ENCODE measurements at places on chromosomes 12 and 14.

- DNase-seq, result no peak
Observed at GRCh38 chr12:13628067-13628466, 353.3 kb downstream of the GRIN2B start.

GRCh38 chr14:66881596-66881995, 307.6 kb upstream of the GARIN2 start:
- DNase-seq, result no peak

DNA sequence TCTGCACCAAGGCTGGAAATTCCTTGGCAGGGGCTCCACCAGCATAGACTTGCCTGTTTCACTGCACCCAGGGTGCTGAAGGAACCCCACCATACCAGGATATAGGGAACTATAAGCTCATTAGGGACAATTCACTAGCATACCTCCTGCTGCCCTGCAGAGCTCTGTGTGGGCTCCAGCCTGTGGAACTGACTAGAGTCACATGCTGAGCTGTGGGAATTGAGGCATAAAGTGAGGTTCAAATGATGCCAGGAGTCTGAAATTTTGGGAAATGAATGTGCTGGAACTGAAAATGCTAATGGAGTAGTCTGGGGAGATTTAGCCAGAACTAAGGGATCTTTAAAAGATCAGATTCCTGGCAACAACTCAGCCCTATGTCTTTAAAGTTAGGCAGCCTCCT, 7.3 kb upstream of the EMP1 start:
- no peak for DNase-seq

DNA sequence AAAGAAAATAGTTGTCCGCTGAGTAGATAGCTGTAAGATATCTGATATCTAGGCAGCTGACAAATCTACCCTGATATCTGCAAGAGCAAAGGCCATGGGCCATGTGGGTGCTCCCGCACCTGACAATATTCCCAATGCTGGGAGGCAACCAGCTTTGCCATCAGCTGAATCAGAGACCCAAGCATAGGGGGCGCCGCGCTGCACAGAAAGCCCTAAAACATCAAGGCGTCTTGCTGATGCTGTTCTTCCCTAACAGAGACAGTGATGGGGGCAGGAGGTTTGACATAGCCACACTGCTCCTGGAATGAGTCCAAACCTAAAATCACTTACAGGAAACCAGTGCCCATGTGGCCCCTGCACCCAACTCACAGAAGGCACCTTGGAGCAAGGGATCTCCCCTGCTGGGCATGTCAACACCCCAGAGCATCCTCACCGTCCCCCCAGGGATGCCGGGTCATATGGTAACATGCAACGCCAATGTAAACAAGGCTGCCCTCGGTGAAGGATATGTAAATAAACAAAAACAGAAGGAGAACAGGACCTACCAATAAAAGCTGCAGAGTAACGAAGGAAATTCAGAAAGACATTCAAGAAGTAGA, 199.5 kb downstream of the TMEM132D start:
- DNase-seq, result no peak

- DNase-seq, result no peak
Observed at GRCh38 chr12:116458492-116458891, 100.7 kb upstream of the MAP1LC3B2 start.

DNA sequence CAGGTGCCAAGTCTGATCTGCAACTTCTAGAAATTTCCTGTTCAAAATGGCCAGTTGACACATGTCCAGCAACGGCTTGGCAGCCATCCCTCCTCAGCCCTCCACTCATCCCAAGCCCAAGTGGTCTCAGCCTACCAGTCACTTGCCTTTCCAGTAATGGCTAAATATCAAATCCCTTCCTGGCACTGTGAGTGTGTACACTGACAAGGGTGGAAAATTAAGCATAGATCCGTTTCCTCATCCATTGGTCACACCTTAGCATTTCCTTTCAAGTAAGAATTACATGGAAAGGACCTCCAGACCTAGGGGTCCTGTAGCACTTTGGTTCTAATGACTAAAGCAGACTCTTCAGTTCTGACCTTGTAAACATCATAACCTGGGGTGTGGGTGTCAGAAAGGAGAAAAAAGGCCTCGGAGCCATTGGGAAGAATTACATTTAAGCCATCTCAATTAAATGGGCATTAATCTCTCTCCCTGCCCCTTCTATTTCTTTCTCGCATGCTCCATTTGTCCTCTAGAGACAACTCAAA, 15.4 kb downstream of the LLPH start:
- no peak for DNase-seq

DNA sequence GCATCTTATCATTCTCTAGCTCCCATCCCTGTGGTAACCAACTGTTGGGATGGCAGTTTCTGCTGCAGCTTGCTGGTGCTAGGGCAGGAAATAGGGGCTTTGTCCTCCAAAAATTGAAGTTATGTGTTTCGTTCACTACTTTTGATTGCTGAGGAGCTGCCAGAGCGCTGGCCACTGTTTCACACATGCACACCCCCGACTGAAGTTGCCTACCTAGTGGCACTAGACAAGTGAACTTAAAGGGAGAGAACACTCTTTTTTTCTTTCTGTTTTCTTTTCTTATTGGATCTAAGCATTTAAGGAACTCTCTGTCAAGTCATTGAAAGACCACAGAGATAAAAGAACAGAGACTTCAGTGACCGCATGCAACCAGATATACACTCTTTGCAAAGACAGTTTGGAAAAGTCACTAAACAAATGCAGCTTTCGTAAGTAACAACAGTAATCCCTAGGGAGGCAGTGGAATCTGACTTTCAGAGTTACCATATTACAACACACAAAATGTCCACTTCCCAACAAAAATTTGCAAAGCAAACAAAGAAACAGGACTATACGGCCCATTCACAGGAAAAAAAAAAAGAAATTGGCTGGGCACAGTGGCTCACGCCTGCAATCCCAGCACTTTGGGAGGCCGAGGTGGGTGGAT, 12.0 kb downstream of the TFCP2 start:
- no peak for DNase-seq

GRCh38 chr12:100858656-100859055, 64.1 kb downstream of the ANO4 start:
- no peak for DNase-seq

GRCh38 chr12:673849-674248, 10.6 kb upstream of the NINJ2 start:
- no peak for DNase-seq

DNA sequence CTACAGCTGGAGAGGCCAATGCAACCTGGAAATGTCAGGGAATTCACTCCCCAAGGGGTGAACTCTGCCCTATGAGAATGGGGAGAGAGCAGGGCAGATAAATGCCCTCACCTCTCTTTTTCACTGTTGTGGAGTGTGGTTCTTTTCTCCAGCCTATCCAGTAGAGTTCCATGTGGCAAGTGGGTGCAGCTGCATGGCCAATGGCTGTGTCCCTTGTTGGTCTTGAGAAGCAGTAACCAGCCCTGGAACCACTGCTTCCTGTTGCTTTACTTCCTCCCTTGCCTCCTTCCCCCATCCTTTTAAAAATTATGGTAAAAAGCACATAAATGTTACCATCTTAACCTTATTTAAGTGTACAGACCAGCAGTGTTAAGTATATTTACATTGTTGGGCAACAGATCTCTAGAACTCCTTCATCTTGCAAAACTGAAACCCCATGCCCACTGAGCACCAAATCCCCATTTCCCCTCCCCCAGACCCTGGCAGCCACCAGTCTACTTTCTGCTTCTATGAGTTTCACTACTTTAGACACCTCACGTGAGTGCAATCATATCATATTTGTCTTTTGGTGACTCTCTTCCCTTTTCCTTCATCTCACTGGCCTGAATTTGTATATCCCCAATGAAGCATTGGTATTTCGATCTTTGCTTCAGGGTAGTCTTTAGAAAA, 77.0 kb upstream of the GRIP1 start:
- DNase-seq, result no peak

GRCh38 chr14:99256483-99256874, 15.5 kb downstream of the BCL11B start:
- DNase-seq, result no peak

DNA sequence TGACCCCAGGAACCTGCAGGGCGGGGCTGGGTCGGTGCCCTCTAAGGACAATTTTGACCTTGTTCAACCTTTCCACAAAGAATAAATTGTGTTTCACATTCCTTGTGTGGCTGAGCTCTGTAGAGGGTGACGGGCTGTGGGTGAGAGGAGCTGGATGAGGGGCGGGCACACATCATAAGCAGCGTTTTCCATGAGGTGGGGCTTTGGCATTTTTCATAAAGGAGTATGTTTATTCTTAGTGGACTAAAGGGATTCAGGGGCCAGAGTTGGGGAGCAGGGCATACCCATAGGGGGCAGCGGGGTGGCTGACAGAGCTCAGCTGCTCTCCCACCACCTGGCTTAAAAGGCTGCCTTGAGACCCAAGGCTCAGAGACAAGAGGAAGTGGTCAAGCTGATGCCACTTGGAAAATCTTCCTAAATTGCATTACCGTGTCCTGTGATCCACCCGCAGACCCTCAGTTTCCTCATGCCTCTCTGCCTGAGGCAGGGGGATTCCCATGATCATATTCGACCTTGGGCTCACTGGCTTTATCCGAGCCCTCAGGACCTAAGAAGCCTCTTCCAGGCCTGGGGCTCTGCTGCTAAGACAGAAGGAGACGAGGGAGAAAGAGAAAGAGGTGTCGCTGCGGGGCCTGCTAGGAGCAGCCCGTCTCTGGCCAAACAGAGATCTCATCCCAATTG, 11.4 kb downstream of the MMP14 start:
- DNase-seq, result no peak

- DNase-seq, result no peak
Observed at GRCh38 chr12:90060031-90060430, 351.4 kb upstream of the ATP2B1 start.

DNA sequence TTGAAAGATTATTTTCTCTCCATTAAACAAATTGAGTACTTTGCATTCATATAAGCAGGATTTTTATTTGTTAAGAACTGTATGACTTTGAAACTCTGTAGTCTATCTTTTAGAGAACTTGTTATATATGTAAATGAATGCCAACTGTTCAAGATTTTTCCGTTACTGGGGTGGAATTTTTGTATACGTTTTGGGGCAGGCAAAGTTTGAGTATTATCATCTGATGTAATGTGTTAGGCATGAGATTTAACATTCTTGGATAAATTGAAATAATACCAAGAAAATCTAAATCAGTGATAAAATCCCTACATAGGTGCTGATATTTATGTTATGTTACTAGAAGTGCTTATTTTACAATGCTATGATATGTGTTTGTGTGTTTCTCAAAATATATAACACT, 8.4 kb downstream of the CNOT2 start:
- no peak for DNase-seq

GRCh38 chr12:108367436-108367835, 28.3 kb upstream of the CMKLR1 start:
- no peak for DNase-seq

DNA sequence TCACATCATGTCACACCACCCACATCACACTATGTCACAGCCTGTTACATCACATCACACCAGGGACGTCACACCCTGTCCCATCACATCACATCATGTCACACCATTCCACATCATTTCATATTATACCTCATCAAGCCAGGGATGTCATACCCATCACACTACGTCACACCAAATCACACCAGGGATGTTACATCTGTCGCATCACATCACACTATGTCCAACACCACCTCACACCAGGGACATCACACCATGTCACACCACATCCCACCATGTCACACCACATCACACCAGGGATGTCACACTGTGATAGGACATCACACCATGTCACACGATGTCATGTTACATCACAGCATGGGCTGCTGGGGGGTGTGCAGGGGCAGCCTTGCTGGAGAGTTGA, 110.6 kb downstream of the TMEM121 start:
- no peak for DNase-seq

GRCh38 chr14:92683041-92683440, 65.4 kb downstream of the LGMN start:
- DNase-seq, result no peak

DNA sequence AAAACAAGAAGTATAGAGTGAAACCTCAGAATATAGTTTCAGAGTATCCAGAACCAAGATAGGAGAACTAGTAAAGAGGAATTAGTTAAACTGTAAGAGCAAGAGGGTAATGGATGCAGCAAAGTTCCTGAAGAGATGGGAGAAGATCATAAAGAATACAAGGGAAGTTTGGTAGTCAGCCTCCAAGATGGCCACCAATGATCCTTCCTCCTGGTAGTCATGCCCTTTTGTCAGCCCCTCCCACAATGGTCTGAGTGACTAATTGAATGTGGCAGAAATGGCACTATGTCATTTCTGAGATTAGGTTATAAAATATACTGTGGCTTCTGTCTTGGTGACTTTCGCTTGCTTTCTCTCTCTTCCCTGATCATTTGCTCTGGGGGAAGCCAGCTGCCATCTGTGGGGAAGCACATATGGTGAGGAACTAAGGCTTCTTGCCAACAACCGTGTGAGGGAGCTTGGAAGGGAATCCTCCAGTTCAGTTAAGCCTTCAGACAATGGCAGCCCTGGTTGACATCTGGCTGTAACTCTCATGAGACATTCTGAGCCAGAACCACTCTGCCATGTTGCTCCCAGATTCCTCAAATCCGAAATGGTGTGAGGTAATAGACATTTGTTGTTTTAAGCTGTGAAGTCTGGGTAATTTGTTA, 55.3 kb upstream of the AMN1 start:
- DNase-seq, result no peak

- DNase-seq, result peak; percentile 80
Observed at GRCh38 chr12:54439521-54440255, 20.6 kb upstream of the ITGA5 start.

GRCh38 chr14:39472078-39472477, 39.8 kb upstream of the FBXO33 start:
- DNase-seq, result no peak

DNA sequence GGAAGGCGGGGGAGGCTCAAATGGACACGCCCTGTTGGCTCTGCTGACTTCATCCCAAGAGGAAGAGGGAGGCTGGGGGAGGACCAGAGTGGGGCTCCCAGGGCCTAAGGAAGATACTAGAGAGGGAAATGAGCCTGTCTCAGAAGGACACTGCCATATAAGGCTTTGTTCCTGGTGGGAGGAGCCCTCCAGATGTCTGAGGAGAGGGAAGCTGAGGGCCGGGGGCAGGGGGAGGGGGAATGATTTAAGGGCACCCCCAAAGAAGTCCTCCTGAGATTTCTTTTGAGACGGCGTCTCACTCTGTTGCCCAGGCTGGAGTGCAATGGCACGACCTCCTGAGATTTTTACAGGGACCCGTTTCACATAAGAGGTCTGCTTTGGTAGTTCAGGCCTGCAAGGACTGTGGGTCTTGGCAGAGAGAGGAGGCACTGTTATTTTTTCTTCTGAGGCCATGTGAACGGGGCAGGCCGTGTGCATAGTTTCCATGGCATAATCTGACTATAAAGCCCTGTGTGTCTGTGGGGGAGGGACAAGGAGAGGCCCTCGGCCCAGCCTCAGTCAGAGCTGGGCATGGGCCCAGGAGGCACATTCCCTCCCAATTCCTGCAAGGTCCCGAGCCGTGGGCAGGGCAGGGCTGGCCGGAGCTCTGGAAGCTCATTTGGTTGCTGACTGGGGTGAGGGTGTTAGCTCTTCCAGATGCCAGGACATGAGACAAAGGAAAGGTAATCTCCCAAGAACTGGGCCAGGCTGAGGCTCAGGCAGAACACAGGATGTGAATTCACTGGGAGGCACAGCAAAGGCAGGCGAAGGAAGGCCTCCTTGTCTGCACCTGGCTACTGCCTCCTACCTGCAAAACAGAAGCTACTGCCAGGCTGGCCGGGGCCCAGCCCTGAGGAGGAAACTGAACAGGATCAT, 22.2 kb upstream of the PLEKHG3 start:
- DNase-seq, result no peak

GRCh38 chr12:44972746-44973421, 78.0 kb downstream of the DBX2 start:
- peak; percentile 55 for DNase-seq
